ENCODE measurements at places on chromosomes 3 and 15.

- DNase-seq, result no peak
These were observed 383.2 kb upstream of the TBL1XR1 start for GRCh38 chr3:177580437-177580836.

GRCh38 chr3:8481380-8481779 lies 20.2 kb upstream of the LMCD1 start:
- DNase-seq, result no peak

DNA sequence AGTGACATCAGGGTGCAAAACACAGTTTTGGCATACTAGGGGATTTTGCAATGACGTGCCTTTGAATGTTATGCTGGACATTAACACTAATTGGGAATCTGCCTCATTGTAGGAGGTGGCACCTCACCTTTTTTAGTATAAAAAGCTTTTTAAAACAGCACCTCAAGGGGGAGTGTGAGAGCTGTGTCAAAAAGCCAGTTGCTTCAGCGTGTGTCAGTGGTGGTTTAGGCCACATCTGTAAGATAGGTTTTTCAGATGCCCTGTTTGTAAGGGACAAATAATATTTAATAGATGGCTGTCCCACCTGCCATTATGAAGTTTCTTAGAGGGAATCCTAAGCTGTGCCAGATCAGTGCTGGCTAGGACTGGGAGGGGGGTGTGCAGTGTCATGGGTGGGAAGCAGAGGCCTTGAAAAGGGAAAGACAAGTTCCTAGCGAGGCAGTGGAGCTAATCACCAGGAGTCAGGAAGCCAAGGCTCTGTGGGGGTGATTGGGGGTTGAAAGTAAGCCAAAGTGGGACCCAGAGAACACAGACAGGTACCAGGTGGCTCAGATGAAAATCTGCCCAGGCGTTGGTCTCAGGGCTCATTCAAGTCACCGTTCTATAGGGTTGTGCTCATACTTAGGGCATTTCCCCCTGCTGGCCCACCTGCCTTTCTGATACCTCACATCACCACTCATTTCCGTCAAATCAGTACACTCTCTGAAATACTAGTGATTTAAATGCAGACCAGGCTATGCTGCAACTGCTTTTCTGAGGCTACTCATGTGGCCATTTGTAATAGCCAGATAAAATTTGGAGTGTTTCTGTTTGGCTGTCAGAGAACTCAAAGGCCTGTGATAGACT lies 120.5 kb downstream of the BBX start:
- no peak for DNase-seq

DNA sequence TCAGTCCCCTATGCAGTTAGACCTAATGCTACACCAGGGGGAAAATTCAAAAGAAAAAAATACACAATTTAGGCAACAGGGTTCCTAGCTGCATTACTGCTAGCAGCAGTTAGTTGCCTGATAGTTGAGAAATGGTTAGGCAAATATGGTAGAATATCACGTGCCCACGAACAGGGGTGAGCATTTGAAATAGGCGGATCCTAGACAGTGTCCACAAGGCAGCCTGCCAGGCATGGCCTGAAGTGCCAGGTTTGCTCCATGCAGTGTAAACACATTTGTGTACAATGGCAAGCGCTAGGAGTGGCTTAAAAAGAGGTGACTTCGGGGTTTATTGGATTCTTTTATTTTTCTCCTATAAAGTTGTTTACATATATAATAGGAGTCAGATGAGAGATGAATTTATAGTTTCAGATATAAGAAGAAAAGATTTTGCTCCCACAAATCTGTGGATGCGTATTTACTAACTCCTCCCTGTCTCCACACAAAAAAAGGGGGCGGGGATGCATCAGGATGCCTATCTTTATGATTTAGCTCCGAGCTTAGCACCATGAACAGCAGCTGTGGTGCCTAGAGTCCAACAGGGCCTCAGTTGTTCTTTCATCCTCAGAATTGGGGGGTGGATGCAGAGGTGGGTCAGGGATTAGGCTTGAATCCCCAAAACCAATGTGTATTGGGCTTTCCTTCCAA lies 3.9 kb upstream of the TGM4 start:
- no peak for DNase-seq

DNA sequence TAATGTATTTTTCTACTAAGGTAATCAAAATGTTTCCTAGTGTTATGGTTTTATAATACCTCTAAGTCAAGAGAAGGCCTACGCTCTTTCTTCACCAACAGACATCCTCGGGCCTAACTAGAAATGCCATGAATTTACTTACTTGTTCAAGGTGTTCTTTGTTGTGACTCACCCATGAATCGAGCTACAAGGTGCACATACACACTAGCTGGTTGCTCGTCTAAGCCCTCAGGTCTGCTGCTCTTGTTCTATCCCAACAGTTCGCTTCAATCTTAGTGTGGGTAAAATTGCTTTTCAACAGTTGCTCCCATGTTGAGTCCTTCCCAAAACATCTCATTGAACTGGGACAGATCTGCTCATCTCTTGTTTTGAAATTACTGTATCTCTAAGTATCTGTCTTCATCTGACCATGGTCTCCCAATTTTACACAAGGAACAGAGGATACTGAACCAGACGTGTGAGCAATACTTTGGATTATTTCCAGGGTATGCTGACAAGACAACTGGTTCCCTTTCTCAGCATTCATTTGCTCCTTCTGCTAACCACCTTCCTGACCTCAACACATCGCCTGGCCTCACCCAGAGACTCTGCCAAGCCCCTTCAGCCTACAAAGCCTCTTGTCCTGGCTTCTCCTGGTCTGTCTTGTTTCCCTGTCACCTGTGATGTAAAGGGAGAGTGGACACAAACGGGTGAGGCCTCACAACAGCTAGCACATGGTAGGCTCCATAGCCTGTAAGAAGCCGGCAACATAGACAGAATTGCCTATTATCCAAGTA lies 84.2 kb downstream of the NEDD4 start:
- DNase-seq, result no peak

GRCh38 chr3:69409831-69410230 lies 23.9 kb upstream of the FRMD4B start:
- DNase-seq, result no peak

DNA sequence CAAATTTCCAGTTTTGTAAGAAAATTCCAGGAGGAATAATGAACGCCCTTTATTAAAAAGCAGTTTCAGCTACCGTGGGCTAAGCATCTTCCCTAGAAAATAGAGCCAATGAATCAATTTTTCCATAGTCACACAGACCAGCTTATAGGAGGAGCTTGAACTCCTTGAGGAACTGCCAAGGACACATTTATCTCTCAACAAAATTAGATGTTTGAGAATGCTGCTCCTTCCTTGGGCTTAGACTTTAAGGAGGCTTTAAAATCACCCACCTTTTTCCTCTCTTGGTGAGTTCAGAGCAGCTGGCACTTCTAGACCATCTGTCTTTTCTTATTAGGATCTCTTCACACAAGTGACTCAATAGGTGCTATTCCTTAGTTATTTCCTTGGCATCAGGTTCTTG lies 588.0 kb downstream of the SQOR start:
- DNase-seq, result no peak

DNA sequence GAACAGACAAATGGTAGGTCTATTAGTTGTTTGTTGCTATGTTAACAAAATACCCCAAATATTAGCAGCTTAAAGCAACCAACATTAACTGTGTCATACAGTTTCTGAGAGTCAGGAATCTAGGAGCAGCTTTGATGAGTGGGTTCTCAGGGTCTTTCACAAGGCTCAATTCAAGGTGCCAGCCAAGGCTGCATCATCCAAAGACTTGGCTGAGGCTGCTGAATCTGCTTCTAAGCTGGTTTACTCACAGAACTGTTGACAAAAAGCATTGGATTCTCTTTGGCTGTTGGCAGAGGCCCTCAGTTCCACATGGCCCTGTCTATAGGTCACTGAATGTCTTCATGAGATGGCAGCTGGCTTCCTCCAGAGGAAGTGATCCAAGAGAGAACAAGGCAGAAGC lies 40.3 kb upstream of the TSC22D2 start:
- no peak for DNase-seq

- DNase-seq, result peak; percentile 29
These were observed 6.3 kb upstream of the CA12 start for GRCh38 chr15:63387748-63388493.

GRCh38 chr3:101963902-101964362 lies 114.6 kb downstream of the NFKBIZ start:
- DNase-seq, result no peak

DNA sequence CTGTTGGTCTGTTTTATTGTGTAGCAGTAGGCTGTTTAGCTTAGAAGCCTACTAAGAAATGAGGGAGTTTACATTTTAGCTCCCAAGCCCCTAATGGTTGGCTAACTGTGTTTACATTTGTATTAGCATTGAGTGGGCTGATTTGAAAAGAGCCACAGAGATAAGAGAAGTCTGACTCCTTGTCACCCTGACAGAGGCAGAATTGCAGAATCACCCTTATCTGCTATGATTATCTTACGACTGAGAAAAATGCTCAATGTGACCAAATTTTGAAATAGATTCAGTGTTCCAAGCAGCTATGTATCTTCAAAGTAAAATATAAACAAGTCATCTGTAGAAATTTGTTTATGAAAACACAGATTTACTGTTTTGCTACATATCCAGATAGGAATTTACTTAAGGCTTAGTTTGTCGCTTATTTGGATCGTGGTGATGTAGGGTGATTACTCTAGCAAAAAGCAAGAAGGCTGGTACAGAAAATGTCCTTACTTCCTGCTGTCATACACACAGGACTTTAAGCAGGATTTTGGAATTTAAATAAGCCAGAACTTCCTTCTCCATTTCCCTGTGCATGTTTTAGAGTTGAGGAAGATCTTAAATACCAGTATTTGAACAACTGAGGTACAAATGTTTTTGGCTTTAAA lies 19.0 kb downstream of the SEMA6D start:
- DNase-seq, result no peak

GRCh38 chr3:169029674-169030285 lies 633.7 kb downstream of the MECOM start:
- DNase-seq, result no peak

DNA sequence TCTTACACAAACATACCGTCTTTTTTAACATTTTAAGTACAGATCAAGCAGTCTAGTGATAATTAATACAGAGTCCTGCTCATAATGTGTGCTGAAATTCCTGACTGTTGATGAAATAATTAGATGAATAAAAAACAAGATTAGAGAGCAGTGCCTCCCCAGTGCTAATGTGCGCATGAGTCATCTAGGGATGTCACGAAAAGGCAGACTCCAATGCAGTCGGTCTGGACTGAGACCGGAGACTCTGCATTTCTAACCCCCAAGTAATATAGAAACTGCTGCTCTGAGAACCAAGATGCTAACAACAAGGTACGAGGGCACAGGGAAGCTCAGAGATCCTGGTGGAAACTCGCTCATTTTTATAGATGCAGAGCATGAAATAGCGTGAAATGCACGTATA lies 61.4 kb downstream of the COL8A1 start:
- DNase-seq, result no peak

GRCh38 chr3:117893638-117894037 lies 1141.0 kb downstream of the IGSF11 start:
- DNase-seq, result no peak

DNA sequence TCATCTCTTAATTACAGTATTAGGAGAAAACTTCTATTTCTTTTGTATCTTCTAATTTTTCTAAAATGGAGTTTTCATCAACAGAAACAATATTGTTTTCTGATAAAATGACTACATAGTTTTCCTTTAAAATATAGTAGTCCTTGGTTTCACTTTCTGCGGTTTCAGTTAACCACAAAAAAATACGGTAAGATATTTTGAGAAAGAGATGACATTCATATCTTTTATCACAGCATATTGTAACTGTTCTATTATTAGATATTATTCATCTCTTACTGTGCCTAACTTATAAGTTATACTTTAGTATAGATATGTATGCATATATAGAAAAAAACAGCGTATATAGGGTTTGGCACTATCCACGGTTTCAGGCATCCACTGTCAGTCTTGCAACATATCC lies 2.3 kb downstream of the B4GALT4 start:
- DNase-seq, result no peak

- no peak for DNase-seq
These were observed 868 bp downstream of the SATB1 start for GRCh38 chr3:18424213-18424728.

DNA sequence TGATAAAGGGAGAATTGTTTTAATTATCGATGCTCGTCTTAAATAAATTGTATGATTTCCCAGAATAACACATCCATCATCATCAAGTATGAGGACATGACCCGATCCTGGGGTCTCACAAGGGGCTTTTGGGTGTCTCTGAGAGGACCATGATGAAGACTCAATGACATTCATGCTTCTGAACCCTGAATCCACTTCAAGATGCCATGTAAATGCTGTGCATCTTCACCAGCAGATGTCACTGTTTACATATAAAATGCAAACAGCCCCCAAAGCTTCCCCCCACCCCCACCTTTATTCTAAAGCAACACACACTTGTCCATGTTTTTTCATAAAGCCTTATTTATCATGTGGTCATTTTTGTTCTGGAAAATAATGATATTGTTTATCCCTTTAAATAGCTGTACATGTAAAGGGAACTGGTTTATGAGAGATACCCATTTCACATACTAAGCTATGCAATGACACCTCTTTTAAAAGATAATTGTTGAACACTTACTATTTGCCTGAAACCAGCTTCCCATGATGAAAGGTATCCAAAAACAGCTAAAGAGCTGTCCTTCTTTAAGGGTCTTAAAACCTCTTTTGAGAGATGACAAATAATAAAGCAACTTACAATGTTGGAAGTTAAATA lies 69.7 kb upstream of the UBE3A start:
- DNase-seq, result no peak

DNA sequence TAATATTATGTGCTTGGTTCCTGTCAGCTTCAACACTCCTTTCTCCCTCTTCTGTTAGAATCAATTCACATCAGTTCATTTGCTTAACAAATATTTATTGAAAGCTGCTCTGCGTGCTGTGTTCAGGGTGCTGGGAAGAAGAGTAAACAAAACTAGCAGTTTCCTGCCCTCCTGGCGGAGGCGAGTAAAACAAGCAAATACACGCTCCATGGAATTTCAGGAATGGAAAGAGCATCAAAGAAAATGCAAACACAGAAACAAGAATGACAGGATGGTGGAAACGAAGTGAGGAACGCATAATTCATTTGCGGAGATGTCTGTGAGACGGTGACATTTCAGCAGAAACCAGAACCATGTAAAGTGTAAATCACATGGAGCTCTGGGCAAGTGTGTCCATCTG lies 49.4 kb upstream of the SPTSSB start:
- no peak for DNase-seq

Data from NCI-H187 (cell line).